ENCODE measurements at places on chromosomes 12 and 14. TPM values are rescaled to one million over a fixed set of nuclear protein-coding genes. Genes with fewer than 3 reads are reported as not detected.

DNA sequence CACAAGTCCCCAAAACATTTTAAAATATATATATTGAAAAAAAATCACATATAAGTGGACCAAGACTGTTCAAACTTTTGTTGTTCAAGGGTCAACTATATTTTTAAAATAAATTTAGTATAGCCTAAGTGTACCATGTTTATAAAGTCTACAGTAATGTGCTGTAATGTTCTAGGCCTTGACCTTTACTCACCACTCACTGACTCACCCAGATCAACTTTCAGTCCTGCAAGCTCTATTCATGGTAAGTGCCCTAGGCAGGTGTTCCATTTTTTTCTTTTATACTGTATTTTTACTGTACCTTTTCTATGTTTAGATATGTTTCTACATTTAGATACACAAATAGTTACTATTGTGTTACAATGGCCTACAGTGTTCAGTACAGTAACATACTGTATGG is 23.4 kb upstream of the TMTC1 start:
- DNase-seq: no peak

GRCh38 chr14:85358136-85358785 is 171.7 kb upstream of the FLRT2 start:
- DNase-seq: no peak

DNA sequence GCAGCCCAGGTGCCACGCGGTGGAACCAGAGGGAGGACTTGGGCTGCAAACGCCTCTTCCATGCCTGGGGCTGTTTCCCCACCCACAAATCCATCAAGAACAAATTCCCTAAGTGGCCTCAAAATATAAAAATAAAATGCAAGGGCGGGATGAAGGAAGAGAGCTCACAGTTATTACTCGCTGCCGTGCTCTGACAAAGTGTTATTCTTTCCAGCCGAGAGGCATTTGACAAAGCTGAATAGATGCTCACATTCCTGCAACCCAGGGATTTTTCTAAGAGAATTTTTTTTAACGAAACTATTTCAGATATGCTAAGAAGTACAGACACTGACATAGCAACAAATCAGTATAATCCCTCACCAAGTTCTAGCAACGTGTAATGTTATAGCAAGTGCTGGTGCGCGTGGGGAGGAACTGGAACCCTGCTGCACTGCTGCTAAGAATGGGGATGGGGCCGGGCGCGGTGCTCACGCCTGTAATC is 70.7 kb downstream of the SCARB1 start:
- DNase-seq: no peak

DNA sequence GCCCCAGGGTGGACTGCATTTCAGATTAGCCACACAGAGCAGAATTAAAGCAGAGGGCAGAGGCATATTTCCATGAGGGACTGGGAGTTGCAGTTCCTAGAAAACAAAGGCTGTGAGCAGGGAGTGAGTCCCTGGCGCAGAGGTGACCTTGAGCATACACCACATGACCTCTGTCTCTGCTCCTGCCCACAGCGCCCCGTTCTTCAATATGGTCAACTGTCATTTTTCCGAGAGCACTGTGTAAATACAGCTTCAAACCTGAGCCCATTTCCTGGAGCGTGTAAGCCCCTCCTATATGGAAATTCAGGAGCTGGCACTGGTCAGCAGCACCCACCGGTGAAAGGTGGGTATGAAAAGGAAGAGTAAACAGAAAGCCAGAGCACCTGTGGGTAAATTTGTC is 192.2 kb upstream of the PELI2 start:
- no peak for DNase-seq

- no peak for DNase-seq
Measured at GRCh38 chr12:51922146-51922545, 14.8 kb downstream of the ACVRL1 start.

DNA sequence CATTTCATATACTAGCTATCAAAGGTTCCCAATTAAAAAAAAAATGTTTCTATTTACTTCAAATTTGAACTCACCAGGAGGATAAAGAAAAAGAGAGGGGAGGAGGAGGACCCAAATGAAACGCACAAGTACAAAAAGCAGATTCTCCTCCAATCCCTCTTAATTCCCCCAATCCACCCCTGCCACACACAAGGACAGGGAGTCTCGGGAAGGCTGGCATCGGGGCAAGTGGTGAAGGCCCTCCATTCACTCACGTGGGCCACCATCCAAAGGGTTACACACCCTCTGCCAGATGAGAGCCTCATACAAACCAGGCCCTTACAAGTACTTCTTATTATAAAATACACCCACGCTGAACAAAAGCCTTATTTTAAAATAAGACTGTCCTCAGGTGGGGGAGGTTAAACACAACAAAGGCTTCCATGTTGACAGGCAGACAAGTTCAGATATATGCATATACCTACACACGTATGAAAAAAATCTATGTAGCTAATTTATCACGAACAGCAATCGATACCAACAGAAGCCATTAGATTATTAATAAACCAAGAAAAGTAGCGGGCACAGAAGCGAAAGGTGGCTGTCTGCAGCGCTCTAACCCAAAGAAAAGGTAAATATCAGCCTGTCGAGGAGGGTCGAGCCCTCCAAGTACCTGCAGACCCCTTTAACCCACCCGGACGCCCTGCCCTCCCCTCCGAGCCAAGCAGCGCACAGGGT is 1.5 kb downstream of the ATP2B1 start:
- DNase-seq: no peak

DNA sequence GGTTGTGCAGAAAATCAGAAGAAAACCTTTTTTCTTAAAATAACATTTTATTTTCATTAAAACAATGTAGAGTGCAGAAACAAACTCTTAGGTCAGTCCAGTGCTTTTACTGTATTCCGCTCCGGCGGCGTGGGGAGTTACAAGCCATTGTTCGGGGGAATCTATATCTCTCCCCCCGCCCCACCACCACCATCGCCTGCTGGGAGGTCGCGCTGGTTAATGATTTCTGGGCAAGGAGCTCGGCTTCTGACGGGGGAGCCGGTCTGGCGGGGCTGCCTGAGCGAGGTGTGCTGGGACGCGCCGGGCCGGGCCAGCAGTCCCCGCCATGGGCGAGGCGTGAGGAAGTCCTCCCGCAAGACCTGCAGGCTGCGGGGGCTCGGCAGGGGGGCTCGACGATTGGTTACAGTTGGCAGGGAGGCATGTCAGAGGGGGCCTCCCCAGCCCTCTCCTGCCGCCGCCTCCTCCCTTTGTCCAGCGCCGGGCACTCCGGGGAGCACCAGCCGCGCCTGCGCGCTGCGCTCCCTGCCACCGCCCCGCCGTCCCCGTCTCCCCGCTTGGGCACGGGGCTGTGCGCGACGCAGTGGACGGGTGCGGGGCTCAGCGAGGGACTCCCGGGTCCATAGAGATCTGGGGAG is 1.0 kb upstream of the DUSP6 start:
- DNase-seq: peak; percentile 70

- DNase-seq: peak; percentile 95
Measured at GRCh38 chr12:109995686-109996482, at the start of gene GIT2. Gene GIT2 (minus strand): TSS chr12:109996368. CDS start chr12:109996224, 144 bp downstream.

DNA sequence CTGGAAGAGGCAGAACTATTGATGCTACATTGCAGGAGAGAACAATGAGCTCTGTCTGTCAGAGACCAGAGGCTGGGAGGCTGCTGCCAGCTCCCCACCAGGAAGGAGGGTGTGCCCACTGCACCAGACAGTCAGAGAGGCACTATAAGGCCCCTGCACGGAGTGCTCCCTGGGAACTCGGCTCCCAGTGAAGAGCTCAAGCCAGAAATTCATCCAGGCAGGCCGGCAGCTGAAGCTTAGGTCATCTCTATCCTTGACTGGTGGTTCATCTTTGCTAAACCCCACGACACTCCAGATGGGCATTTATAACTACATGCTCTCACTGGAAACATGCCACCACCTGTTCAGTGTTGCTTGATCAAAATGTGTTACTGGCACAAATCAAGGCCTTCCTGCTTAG is 65.1 kb upstream of the GPATCH2L start:
- DNase-seq: no peak

GRCh38 chr12:74646831-74647230 is 109.2 kb downstream of the ATXN7L3B start:
- DNase-seq: no peak

DNA sequence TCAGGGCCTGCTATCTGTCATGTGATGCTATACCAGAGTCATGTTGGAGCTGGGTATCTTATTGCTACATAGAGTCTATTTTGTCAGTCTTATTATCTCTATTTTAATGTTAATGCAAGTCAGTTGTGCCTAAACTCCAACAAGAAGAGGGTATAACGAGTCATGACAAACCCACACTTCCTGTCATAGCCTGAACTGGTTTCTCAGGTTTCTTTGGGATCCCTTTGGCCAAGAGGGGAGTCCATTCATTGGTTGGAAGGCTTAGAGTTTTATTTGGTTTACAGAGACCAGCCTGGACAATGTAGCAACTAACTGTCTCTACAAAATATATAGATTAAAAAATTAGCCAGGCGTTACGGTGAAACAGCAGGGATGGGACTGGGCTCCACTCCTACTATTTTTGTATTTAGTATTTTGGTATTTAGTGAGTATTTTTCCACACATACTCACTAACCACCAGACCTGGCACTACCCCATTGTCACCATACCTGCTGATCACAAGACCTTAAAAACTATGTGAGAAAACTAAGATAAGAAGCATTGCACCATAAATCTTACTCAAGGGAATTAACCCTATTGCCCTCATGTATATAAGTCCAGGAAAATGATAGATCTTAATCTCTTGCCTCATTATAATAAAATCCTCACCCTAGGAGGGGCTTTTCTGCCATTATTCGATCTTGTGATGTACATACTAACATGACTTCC is 387.5 kb downstream of the IPO8 start:
- no peak for DNase-seq

DNA sequence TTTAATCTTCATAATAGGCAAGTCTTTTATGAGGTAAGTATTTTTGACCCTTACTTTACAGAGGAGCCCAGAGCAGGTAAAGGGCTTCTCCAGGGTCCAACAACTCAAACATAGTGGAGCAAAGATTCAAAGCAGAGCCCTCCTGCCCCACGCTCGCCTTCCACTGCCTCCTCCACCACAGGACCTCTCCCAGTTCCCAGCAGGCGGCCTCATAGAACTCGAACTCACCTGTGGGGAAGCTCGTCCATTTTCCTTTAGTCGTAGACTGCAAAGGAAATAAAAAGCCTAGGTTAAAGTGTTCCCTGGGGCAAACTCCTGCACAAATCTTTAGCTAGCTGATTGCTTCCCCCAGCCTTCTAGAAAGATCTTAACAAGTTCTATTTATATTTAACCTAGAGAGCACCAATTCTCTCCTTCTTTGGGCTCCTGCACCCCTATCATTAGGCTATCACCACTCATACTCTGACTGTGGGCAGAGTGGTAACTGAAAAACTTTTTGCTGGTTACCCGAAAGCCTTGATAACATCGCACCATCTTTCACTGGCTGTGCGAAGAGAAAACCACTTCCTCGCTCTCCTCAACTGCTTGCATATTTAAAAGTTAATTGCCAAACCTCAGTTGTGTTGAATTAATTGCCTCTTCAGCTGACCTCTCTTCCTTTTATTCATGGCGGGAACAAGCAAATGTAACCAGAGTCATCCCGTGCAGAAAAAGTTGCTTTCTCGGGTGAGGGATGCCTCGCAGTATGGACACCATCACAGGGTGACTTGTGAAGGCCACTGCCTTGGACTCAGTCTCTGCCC is 299.6 kb downstream of the DPF3 start:
- no peak for DNase-seq

GRCh38 chr14:103386713-103387329 is 1.6 kb downstream of the MARK3 start:
- no peak for DNase-seq

DNA sequence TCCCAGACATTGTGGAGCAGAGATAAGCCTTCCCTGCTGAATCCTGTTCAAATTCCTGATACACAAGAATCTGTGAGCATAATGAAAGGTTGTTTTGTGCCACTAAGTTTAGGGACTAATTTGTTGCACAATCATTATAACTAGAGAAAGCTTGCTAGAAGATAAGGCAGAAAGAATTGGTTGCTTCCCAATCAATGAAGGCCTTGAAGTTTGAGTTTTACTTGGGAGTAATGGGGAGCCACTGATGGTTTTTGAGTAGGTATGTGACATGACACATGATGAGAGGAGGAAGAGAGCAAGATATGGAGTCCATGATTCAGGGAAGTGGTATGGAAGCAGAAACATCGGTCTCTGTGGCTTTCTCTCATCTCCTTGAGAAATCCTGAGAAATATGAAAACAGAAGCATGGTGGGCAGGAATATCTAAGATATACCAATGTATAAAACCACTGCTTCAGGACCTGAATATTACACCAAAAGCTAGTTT is 13.3 kb upstream of the TCP11L2 start:
- DNase-seq: no peak

- no peak for DNase-seq
Measured at GRCh38 chr12:55024575-55024974, 4.8 kb downstream of the NEUROD4 start.

DNA sequence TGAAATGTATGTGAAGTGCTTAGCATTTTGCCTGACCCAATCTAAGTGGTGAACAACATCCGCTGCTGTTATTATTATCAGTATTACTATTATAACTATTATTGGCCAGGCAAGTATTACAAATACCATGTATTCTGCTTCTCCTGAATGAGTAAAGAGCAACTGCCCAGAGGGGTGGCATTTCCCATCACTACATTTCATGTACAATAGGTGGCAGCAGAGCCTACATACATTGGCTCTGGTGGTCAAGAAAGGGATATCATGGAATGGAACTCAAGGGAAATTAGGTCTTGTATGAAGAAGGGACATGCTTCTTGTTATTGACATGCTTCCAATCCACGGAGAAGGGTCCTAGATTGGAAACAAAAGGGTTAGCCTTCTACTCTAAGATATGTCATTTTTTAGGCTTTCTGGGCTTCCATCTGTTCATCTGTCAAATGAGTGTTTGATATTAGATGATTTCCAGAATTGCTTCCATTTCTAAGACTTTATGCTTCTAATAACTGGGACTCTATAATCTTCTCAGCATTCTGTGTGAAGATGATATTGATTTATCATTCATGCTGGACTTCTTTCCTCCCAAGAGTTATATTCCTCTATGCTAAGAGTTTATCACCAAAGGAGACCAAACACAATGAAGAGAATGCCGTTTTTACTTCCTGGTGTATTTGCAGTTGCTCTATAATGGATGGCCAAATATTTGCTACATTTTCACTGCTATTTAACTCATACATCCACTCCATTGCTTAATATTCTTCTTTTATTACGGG is 239.1 kb downstream of the SSPN start:
- DNase-seq: peak; percentile 15

Gene PLEKHG7
- total RNA-seq: 0.29 TPM

Gene PLD4
- 16.7 TPM for total RNA-seq

Gene IAPP
- not detected for total RNA-seq

Gene SETD3
- total RNA-seq: 68.9 TPM

Gene ARHGAP9
- 20.4 TPM for total RNA-seq

Gene MAX
- 109 TPM for total RNA-seq

Gene PAPLN
- total RNA-seq: 17.3 TPM

Gene DDX47
- 36.3 TPM for total RNA-seq

Gene AHSA1
- 153 TPM for total RNA-seq

Gene POTEG
- total RNA-seq: not detected

Gene VRTN
- 0.32 TPM for total RNA-seq

Gene ARMH4
- 10.0 TPM for total RNA-seq

Gene KCNH5
- total RNA-seq: 0.03 TPM

Gene APOF
- 0.20 TPM for total RNA-seq

Gene ULK1
- 80.7 TPM for total RNA-seq

Gene GPRC5D
- total RNA-seq: not detected

Gene ALDH1L2
- total RNA-seq: 5.1 TPM

Gene HEBP1
- total RNA-seq: 90.2 TPM

Data from mucosa of gallbladder (tissue), 1 donor.